CD4-positive, alpha-beta T cell (primary cell): ENCODE measurements at places on chromosomes 7 and 10. TPM values are rescaled to one million over a fixed set of nuclear protein-coding genes. Genes with fewer than 3 reads are reported as not detected.

The GIMAP5 gene
- 35.2 TPM for total RNA-seq

The SAMD8 gene
- total RNA-seq: 37.4 TPM

DNA sequence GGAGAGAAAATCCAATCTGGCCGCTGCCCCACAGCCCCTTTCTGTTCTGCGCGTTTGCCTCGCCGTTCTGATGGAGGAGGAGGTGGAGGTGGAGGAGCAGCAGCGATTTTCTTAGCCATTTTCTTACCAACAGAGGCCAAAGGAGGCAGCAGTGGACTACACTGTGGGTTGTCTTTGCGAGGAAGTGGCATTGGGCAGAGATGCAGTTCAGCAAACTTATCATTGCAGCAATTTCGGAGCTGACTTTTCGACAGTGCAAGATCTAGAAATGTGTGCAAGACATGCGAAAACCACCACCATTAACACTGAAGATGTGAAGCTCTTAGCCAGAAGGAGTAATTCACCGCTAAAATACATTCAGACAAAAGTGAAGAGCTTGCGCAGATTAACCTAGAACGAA is 1.9 kb upstream of the ARL4A start:
- peak; percentile 28 for DNase-seq
- H3K36me3 ChIP-seq: no peaks in the 10 kb centered on the region
- no peaks in the 10 kb centered on the region for H3K27me3 ChIP-seq

The OR9A2 gene
- total RNA-seq: not detected

DNA sequence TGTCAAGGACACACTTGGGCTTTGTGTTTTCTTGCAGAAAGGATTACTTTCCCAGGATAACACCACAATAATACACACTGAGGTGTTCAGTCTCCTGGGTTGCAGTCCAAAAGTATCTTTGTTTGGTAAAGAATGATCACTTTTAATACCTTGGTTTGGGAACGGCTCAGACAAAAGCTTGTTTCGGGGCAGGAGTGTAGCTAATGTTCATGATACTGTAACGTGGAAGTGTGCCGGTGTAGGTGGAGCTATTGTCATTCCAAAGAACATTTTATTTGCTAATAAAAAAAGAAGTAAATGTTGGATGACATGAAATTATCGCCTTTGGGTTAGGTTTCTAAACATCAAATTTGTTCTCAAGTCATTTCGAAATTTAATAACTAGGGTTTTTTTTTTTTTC is 1.2 kb downstream of the EIF4H start:
- peaks cover 59% of the 10 kb centered on the region for H3K4me1 ChIP-seq
- peaks cover 38% of the 10 kb centered on the region for H3K36me3 ChIP-seq
- peak overlapping the region; percentile 85 for H3K4me3 ChIP-seq

DNA sequence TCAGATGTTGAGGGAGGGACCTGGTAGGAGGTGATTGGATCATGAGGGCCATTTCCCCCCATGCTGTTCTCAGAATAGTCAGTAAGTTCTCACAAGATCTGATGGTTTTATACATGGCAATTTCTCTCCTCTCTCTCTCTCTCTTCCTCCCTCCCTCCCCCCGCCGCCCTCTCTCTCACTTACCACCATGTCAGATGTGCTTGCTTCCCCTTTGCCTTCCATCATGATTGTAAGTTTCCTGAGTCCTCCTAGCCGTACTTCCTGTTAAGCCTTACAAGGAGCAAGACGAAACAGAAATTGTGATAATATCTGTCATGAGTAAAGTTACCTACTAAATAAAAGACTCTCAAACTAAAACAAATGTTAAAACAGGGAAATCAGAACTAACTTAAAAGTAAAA is 19.9 kb upstream of the GPR141 start:
- H3K27ac ChIP-seq: no peak overlapping the region
- H3K27me3 ChIP-seq: no peaks in the 10 kb centered on the region
- no peak overlapping the region for H3K4me3 ChIP-seq
- no peaks in the 10 kb centered on the region for H3K4me1 ChIP-seq
- DNase-seq: no peak

- H3K4me1 ChIP-seq: no peaks in the 10 kb centered on the region
- H3K27me3 ChIP-seq: no peaks in the 10 kb centered on the region
- no peak overlapping the region for H3K4me3 ChIP-seq
- DNase-seq: no peak
- H3K36me3 ChIP-seq: no peaks in the 10 kb centered on the region
Measured at GRCh38 chr10:79431891-79432831, 13.3 kb downstream of the ZCCHC24 start.

DNA sequence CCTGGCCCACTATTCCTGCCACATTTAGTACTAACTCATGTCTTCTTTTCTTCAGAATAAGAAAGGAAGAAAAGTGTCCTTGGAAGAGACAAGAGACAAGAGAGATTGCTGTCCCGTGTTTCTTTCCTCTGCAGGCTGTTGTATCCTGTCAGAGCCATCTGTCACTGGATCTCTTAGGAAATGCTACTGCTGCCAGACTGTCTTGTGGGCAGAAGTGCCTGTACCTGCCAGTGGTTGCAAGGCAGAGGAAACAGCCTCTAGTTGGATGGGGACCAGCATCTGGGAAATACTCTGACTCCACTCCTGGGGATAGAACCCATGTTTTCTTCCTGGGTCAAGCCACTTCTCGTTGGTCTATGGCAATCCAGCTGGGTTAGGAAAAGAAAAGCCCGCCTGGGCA is 16.7 kb upstream of the MAP3K8 start:
- H3K36me3 ChIP-seq: no peaks in the 10 kb centered on the region
- no peaks in the 10 kb centered on the region for H3K27me3 ChIP-seq
- H3K27ac ChIP-seq: no peak overlapping the region
- peaks cover 11% of the 10 kb centered on the region for H3K4me1 ChIP-seq

GRCh38 chr10:48465860-48466521 is 138.9 kb downstream of the ARHGAP22 start:
- no peaks in the 10 kb centered on the region for H3K36me3 ChIP-seq
- no peaks in the 10 kb centered on the region for H3K4me1 ChIP-seq
- H3K27ac ChIP-seq: no peak overlapping the region
- no peak for DNase-seq
- no peaks in the 10 kb centered on the region for H3K27me3 ChIP-seq

- no peak for DNase-seq
- H3K4me3 ChIP-seq: no peak overlapping the region
- H3K27me3 ChIP-seq: peaks cover 3% of the 10 kb centered on the region
- H3K36me3 ChIP-seq: no peaks in the 10 kb centered on the region
- H3K4me1 ChIP-seq: no peaks in the 10 kb centered on the region
- H3K27ac ChIP-seq: no peak overlapping the region
Measured at GRCh38 chr7:155258226-155258560, 39.5 kb upstream of the INSIG1 start.

DNA sequence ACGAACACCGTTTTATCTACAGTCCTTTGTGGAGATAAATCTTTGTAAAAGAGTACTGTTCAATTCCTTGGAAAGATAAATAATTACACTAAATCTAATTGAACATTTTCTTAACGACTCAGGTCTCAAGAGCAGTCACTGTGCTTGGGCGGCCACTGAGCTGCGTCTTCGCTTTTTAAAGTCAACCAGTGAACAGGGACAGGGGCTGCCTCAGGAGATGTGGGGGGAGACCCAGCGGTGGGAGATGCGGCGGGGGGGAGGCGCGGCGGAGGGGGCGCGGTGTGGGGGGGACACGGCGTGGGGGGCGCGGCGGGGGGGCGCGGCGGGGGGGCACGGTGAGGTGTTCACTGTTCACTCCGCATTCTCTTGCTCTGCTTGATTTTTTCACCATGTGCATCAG is 39.8 kb downstream of the CAMK2B start:
- H3K4me3 ChIP-seq: no peak overlapping the region
- H3K27me3 ChIP-seq: no peaks in the 10 kb centered on the region
- H3K4me1 ChIP-seq: no peaks in the 10 kb centered on the region

GRCh38 chr7:128946936-128947830 is 9.5 kb downstream of the IRF5 start:
- H3K27me3 ChIP-seq: no peaks in the 10 kb centered on the region
- DNase-seq: no peak
- no peaks in the 10 kb centered on the region for H3K4me1 ChIP-seq
- no peak overlapping the region for H3K27ac ChIP-seq

DNA sequence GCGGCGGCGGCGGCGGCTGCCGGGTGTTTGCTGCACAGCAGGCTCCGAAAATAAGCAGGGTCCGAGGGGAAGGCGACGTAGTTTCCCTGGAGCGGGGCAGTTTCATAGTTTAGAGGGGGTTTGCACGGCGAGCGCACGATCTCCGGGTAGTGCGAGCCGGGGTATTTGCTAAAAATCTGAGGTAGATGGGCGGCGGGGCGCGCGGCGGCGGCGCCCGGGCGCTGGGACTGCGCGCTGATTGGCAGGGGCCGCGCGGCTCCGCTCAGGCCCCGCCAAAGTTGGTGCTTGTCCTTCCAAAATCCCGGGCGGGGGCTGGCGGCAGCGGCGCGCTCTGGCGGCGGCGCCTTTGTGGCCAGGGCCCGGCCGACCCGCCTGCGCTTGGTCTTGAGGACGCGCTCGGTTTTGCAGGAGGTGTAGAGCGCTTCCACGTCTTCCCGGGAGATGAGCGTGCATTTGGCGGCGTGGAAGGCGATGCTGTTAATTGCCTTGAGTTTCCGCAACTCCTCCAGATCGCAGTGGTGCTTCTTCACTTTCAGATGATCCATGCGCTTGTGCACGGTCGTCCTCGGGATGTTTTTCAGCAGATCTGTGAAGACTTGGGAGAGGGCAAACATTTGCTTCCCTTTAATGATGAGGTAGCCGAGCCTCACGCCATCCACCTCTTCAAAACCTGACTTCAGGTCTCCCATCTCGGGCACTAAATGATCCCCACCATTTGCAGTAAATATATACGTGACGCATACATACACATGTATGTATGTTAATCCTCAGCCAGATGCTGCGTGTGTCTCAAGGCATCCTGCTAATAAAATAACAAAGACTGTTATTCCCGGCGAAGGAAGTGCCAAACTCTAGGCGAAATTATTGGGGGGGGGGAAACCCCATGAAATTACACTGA is 8.1 kb downstream of the SKIDA1 start:
- peaks cover 53% of the 10 kb centered on the region for H3K27me3 ChIP-seq
- peak overlapping the region; percentile 39 for H3K4me3 ChIP-seq
- no peak overlapping the region for H3K27ac ChIP-seq

- H3K27ac ChIP-seq: no peak overlapping the region
- H3K4me1 ChIP-seq: peaks cover 8% of the 10 kb centered on the region
- no peak for DNase-seq
- peaks cover 7% of the 10 kb centered on the region for H3K36me3 ChIP-seq
- no peak overlapping the region for H3K4me3 ChIP-seq
- no peaks in the 10 kb centered on the region for H3K27me3 ChIP-seq
Measured at GRCh38 chr10:101682172-101682825, 12.7 kb downstream of the FBXW4 start.

DNA sequence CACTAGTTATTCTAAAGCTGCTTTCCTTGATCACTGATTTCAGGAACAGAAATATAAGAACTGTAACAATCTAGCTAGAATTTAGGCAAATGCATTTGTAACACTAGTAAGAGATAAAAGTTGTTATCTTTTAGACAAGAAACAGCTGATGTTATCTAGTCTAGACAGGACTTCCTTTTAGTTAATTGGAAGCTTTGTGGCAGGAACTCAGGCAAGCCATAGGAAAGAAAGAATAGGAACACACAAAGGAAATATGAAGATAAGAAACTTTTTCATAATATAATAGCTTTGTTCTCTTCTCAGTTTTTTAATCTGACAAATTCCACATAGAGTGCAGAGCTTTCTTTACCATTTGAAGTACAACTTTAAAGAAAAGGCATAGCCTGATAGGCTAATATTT is 59.0 kb upstream of the AGR3 start:
- no peak overlapping the region for H3K4me3 ChIP-seq
- H3K4me1 ChIP-seq: peaks cover 2% of the 10 kb centered on the region
- H3K36me3 ChIP-seq: no peaks in the 10 kb centered on the region

The DNA2 gene
- 5.7 TPM for total RNA-seq

The GIMAP6 gene
- 14.3 TPM for total RNA-seq

DNA sequence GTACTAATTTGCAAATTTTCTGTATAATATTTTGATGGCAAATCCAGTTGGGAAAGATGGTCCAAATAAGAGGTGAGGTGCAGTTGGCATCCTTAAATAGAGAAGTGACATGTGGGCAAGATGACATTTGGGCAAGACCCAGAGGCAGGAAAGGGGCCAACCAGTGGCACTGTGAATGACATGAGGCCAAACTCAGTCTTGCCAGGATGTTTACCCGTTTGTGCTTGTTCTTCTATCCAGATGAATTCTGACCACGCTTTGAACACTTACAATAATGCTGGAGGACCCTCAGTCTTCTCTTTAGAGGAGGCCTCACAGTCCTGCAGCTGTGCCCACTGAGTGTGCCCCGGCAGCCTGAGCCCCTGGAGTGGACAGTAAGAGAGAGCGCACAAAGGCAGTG is 45.1 kb downstream of the KCNMA1 start:
- H3K4me1 ChIP-seq: no peaks in the 10 kb centered on the region
- H3K4me3 ChIP-seq: no peak overlapping the region
- DNase-seq: no peak
- no peaks in the 10 kb centered on the region for H3K36me3 ChIP-seq
- no peaks in the 10 kb centered on the region for H3K27me3 ChIP-seq

GRCh38 chr10:75544386-75544785 is 113.0 kb downstream of the LRMDA start:
- H3K27ac ChIP-seq: no peak overlapping the region
- H3K36me3 ChIP-seq: no peaks in the 10 kb centered on the region
- H3K4me3 ChIP-seq: no peak overlapping the region

DNA sequence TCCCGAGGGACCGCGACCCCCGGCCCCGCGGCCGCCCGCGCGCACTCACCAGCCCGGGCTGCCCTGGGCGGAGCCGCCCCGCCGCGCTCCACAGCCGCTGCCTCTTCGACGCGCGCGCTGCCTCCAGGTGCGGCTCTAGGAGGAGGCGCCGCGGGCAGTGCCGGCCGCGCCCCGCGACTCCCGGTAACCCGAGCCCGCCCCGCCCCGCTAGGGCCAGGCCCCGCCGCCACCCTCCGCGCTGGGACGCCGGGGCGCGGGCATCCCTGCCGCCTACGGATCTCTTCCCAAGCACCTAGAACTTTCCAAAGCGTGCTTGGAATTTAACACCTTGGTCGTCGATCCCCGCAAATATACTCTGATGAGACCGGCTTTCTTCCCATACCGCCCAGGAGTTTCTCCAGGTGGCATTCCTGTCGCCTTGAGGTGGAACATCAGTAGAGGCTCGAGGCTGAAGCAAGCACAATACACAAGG is at the start of gene SLC26A5:
TSS of gene SLC26A5 (minus strand) at position 159 of the 472 bp plus-strand sequence. CDS start 24,693 bp downstream, outside the sequence.
- no peak for DNase-seq
- no peaks in the 10 kb centered on the region for H3K36me3 ChIP-seq
- peak within 1 kb of the TSS; percentile 20 for H3K4me3 ChIP-seq
- H3K27me3 ChIP-seq: peaks cover 51% of the 10 kb centered on the region

The PNLIPRP2 gene
- not detected for total RNA-seq

DNA sequence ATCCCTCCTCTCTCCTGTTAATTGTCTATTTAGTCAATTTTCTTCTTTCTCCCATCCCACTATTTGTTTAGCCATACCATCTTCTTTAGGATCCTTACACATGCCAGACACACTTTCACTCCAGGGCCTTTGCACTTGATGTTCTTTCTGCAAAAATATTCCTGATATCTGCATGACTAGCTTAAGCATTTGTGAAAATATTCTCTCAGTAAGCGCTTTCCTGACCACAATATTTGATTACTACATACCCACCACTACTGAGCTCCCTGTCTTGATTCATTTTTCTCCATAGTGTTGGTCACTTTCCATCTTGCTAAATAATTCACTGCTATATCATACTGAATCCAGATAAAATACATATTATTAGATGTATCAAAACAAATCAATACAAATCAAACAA is 75.1 kb downstream of the SEMA3D start:
- H3K27ac ChIP-seq: no peak overlapping the region
- H3K4me1 ChIP-seq: no peaks in the 10 kb centered on the region
- no peak overlapping the region for H3K4me3 ChIP-seq
- no peaks in the 10 kb centered on the region for H3K36me3 ChIP-seq
- H3K27me3 ChIP-seq: no peaks in the 10 kb centered on the region

GRCh38 chr10:93516006-93516380 is 19.6 kb downstream of the CEP55 start:
- H3K4me1 ChIP-seq: no peaks in the 10 kb centered on the region
- no peaks in the 10 kb centered on the region for H3K27me3 ChIP-seq
- no peak overlapping the region for H3K27ac ChIP-seq
- DNase-seq: no peak
- no peaks in the 10 kb centered on the region for H3K36me3 ChIP-seq
